ENCODE measurements at places on chromosomes 7 and 10.

DNA sequence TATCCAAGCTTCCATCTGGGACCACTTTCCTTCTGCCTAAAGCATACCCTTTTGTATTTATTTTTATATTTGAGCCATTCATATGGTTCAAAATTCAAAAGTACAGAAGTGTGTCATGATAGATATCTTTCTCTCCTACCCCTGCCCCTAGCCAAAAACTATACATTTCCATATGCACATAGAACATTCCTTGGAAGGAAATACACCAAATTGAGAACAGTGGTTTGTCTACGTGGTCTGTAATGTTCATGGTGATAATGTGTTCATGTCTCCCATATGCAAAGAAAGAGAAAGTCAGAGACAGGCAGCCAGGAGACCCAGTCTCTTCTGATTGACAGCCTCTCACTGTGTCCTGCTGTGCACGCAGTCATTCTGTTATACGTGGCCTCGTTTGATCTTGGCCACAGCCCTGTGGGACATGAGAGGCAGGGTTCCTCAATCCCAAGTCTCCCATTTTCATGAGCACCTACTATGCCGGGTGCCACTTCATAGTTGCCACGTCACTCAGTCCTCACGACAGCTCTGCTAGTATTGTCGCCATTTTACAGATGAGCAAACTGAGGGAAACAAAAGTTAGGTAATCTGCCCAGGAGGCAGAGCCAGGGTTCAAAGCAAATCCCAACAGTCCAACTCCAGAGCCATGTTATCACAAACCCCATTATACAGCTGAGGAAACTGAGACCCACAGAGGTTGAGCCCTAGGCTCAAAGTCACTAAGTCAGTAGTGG is 8.0 kb upstream of the CDH23 start:
- DNase-seq, result no peak

DNA sequence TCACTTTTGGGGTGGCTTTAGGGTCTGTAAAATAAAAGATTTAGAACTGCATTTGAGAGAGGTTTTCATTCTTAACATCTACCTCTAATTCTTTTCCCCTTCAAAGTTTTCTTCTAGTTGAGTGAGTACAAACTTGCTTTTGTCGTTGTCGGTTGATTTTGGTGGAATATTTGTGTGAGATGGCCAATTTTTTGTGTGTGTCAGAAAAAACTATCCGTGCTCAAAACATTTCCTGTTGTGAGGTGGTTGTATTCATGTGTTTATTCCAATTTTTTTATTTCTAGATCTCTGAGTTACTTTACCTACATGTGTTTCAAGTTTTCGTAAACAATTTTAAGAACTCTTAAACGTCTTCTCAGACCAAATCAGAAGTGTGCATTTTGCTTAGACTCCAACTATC is 1.6 kb downstream of the AHR start:
- no peak for DNase-seq

GRCh38 chr7:156843157-156843556 is 49.8 kb downstream of the LMBR1 start:
- no peak for DNase-seq

DNA sequence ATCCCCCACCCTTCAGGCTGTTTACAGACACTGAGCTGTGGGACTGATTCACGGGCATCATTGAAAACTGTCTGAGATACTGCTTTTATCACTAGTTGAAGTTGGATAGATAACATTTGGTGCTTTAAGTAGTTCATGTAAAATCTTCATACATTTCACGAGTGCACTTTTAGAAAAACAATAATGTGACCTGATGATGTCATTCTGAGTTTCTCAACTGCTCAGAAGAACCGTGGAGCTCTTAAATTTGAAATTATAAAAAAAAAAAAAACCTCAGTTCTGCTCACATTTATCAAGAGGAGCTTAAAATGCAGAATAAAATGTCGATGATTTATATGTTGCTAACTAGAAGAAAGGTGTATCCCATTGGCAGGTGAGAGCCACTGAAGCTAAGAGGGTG is 81.5 kb downstream of the GALNT11 start:
- no peak for DNase-seq

DNA sequence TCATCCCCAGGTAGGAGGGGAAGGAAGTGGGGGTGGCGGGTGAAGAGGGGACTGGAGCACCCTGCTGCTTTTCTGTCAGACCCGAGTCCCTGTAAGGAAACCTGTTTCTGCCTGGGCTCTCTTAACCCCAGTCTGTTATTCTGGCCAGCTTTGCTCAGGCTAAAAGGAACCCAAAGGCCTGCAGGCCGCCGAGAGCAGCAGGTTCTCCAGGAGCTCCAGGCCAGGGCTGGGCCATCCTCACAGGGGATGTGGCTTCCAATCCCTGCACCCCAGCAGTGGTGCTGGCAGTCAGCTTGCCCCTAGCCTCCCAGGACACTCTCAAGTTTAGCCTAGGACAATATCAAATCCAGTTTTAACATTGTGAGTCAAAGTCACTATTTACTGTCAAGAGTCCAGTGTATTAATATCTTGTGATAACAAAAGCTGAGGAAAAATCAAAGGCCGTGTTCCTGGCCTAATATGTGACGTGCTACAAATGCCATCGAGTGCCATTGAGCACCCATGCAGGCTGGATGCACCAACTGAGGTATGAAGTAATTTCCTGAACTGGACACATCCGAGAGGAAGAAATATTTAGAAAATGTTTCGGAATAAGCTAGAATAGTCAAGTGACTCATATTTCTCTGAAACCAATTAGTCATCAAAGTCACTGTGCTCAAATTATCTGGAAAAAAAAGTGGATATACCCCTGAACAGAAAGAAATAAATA is 7.0 kb downstream of the PKD1L1 start:
- no peak for DNase-seq

DNA sequence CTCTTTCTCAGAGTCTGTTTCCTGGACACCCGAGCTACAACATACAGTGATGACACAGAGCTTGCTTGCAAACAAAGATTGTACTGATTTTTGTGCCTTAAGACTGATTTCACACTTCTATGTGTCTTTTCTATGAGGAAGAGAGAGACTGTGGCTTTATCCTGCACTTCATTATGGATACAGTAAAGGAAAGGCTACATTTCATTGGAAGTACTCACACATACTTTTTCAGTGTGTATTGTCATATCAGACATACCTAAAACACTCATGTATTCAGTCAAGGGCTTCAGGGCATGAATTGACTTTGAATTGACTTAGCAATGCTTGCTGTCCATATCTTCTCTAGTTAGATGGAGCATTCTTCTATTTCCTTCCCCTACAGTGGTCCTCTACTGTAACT is 135.5 kb upstream of the IMMP2L start:
- no peak for DNase-seq

GRCh38 chr7:118918556-118918955 is 694.1 kb downstream of the ANKRD7 start:
- DNase-seq, result no peak

DNA sequence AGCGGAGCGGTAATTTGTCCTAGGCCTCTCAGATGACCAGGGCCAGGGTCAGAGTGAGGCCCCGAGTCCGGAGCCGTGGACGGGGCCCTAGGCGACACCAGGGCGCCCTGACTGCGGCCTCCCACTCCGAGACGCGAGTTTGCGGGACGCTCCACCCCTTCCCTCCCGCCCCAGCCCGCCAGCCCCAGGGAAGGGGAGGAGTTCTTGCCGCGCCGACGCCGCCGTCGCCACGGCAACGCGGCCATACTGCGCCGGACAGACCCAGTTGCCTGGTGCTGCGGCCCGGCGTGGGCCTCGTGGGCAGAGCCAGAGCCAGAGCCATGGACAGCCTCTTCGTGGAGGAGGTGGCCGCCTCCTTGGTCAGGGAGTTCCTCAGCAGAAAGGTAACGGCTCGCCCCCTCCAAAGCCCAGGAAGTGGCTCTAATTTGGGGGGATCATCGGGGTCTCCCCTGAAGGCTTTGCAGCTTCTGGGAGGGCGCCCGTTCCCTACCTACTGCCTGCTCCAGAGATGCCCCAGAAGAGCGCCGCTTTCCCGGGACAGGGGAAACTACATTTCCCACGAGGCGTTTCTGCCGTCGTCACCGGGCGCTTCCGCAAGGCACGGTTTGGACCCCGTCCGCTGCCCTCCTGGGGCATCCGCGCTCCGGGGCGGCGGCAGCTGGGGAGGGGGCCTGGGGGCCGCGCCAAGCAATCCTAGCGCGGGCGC is at the start of gene MINDY4:
Gene MINDY4 (plus strand): TSS at position 244 of the 706 bp plus-strand sequence. CDS start 77 bp downstream, at position 321.
- DNase-seq, result peak; percentile 57
